ENCODE measurements at places on chromosomes 11 and 22.

DNA sequence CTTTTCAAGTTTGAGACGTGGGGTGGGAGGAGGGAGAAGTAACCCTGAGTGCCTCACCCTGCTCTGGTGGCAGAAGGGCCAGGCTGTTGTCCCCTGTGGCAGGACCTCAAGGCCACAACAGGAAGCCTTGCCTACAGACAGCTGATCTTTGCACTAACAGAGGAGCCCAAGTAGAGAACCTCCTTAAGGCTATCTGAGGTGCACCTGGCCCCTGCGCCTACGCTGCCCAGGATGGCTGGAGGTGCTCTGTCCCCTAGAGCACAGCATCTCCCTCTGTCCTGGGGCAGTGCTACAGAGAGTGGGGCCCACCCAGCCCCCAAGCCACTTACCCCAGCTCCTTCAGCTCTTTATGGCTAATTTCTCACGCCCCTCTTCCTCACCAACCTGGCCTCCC, 27.0 kb downstream of the MYO7A start:
- DNase-seq: no peak

DNA sequence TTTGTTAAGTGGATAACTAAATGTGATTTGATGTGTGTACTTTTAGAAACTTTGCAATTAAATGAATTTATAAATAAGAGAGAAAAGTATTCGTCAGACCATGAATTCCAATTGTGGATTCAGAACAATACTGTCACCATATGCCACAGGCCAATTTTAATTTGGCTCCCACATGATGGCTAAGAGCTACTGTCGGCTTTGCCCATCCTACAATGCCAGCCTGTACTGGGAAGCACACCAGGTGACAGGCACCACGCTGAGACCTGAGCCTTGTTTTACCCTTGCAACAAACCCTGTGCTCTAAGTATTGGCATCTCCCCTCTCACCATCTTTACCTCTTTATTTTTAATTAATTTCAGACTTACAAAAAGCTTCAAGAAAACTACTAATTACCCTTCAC, 14.0 kb downstream of the RAB30 start:
- DNase-seq: no peak

- DNase-seq: no peak
These were observed 53.2 kb downstream of the TRIOBP start for GRCh38 chr22:37749831-37750595.

- no peak for DNase-seq
These were observed 600.5 kb upstream of the TENM4 start for GRCh38 chr11:80041136-80042000.

- DNase-seq: no peak
These were observed 214.1 kb downstream of the BUD13 start for GRCh38 chr11:116558504-116559211.

DNA sequence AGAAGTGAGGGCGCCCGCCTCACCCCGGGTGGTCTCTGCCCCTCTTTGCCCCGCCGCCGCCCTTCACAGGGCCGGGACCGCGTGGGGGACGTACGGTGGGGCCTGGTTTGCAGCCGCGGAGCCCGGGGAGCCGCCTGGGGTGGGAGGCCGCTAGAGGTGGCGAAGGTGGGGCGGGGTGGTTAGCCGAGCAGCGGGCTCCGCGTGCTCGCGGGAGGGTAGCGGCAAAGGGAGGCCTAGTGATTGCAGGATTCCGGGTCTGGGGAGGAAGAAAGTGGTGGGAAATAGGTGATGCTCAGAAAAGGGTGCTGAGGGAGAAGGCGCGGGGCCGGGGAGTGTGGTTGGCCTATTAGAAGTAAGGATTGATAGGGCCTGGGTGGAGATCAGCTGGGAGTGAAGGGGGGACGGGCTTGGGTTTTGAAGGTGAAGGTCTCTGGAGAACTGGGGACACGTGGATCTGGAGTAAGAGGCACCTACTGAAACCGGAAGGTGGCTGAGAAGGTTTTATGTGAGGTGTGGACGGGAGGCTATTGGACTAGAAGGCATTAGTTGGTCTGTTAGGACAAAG, 571 bp downstream of the FAR1 start:
- DNase-seq: peak; percentile 28

- no peak for DNase-seq
These were observed 28.1 kb upstream of the LDHA start for GRCh38 chr11:18366286-18366685.

- DNase-seq: no peak
These were observed 133.5 kb downstream of the RBFOX2 start for GRCh38 chr22:35894937-35895708.

- no peak for DNase-seq
These were observed 28.5 kb downstream of the GLB1L2 start for GRCh38 chr11:134360050-134360835.

DNA sequence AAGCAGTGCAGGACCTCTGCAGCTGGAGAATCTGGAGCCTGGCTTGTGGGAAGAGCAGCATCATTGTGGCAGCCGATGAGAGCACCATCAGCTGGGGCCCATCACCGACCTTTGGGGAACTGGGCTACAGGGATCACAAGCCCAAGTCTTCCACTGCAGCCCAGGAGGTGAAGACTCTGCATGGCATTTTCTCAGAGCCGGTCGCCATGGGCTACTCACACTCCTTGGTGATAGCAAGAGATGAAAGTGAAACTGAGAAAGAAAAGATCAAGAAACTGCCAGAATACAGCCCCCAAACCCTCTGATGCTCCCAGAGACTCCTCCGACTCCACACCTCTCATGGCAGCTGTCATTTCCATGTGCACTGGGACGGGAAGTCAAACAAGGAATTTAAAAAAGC, 35.6 kb downstream of the ASRGL1 start:
- DNase-seq: no peak

DNA sequence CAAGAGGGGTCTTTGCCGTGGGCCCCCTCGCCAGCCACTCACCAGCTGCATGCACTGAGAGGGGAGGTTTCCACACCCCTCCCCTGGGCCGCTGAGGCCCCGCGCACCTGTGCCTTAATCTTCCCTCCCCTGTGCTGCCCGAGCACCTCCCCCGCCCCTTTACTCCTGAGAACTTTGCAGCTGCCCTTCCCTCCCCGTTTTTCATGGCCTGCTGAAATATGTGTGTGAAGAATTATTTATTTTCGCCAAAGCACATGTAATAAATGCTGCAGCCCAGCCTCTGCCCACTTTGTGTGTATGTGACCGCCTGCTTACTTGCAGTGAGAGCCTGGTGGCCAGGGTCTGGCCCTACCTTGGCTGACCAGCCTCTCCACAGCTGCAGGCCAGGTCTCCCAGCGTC, 2.8 kb upstream of the CRACR2B start:
- DNase-seq: no peak

DNA sequence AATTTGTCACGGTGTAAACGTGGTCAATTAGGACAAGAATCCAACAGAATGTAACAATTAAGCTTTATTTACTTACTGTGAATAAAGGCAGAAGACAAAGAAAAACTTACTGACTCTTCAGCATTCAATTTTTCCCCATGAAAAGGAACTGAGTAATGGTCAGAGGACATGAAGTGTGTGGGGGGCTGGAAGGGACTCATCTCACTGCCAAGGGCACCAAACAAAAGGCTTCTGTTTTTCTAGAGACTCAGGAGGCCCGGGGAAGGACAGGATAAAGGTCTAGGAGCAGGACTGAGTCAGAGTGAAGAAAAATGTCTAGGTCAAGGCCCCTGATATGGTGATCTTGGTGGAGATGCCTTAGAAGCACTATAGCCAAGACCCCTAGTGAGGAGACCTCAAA, 564.2 kb upstream of the ANO5 start:
- DNase-seq: no peak

All from NCI-H2029 treated with DMSO at 0.1 percent for 48 hours (cell line).